Activated CD4-positive, alpha-beta T cell treated with anti-CD3 and anti-CD28 coated beads, Interleukin-2, amount 50 U/mL, for 1 hour (primary cell): ENCODE measurements at places on chromosomes 2 and 18.

- DNase-seq, result no peak
Measured at GRCh38 chr2:240852671-240853314, 15.8 kb upstream of the AGXT start.

GRCh38 chr2:42941633-42942176 lies 149.3 kb upstream of the HAAO start:
- DNase-seq, result no peak

DNA sequence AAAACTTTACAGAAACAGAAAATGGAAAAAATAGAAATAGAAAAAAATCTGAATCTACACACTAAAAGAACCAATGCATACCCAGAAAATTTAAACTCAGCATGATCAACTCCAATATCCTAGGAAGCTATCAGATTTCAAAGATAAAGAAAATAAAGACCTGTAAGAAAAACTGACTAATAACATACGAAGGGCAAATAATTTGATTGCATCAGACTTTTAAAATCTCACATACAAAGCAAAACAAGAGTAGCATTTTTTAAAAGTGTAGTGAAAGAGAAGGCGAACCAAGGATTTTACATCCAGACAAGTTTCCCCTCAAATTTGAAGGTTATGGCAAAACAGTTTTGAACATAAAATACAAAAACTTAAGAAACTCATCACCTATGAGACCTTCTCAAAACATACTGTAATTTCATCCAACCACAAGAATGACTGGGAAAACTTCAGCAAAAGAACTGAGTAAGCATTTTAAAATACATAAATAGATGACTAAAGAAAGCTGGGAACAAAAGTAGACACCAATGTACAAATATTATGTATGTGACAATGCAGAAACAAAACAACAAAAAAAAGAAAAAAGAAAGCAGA lies 54.8 kb downstream of the NBAS start:
- no peak for DNase-seq

DNA sequence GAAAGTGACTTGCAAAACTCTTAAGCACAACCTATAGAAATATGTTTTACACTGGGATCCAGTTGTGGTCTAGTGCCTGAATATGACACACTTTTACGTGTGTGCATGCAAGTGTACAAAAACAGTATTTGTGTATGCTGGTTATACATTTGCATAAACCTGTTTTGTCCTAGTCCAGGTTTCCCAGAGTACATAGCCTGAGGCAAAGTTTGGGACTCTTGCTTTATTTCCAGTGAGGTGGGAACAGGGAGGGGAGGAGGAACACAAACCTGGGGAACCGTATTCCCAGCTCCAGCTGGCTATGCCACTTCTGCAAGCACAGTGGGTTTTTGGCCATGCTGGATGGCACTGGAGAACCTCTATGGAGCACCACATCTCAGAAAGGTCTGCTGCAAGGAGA lies 481.1 kb upstream of the HS6ST1 start:
- DNase-seq, result no peak

DNA sequence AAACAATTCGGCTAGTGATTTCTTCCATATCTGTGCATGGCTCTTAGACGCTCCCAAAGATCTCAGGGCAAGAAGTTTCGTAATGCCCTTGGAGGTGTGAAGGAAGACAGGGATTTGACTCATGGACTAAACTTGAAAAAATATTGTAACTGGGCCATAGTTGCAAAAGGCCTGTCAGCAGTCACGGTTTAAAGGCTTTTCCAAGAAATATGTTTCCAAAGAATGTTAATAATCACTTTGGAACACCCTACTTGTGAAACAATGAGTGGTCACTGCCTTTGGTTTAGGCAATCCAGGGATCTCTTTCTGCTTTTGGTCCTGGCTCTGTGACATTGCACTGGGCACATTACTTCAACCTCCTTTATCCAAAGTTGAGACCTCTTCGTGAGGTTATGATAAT lies 102.5 kb upstream of the RASGRP3 start:
- no peak for DNase-seq

DNA sequence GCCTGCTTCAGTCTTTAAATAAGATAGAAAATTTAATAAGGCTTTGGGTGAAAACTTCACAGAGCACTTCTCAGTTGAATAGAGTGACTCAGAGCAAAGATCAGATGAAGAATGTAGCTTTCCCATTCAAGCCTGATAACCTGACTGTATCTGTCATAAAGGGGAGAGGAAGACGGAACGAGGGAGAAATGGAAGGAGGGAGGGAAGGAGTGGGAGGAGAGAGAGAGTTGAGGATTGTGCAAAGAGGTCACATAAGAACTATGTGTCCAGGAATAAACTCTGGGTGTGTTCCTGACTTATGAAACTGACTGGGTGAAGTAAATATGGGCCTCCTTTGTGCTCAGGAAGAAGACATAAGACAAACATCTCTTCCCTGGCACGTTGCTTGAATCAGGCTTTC lies 385.5 kb downstream of the LPIN1 start:
- no peak for DNase-seq

DNA sequence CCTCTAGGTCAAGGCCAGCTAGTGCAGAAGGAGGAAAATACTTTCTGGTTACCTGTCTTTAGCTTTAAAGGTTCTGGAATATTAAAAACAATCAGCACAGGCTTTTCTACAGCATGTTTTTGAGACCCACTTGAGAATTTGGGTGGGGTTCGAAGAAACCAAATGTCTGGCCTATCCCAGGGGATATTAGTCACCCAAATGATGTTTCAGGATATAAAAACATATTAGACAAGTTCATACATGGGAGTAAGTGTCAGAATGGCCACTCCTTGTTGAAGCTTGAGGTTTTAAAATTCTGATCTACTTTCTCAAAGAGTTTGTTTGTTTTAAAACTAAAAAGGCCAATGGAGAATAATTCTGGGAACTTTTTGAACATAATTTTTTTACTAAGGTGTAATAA lies 158.6 kb upstream of the DLX2 start:
- no peak for DNase-seq

DNA sequence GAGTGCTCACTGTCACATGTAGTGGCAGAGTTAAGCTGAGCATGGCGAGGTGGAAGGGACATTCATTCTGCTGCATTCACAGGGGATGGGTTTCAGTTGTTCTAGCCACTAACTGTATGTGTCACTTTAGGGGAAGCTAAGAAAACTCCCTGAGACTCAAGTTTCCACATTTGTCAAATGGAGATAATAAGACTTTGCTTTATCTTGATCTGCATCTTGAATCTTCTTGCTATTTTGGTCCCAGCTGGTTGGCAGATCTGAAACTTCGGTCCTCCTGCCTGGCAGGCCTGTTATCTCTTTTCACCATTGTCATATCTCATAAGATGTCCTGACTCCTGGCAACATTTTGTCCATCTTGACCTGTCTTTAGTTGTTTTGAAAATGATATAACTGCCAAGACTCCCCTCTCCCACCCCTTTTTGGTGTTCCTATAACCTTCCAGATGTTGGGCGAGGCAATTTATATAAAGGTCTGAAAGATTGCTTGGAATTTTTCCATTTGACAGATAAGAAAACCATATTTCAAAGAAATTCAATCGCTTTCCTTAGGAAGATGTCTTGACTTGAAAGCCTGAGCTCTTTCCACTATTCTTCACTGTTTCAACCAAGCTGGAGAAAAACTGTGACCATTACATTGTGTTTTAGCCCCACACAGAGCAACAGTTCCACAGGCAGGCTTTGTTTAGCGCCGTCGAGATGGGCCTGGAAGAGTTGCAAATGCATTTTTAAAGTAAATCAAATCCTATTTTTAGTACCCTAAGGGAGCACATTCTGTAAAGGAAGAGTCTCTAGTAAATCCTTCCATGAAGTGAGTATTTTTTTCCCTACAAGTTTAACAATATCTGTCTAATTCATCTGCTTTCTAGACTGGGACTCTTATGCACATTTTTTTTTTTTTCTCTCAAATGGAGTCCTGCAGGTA lies 33.4 kb downstream of the MYCN start:
- no peak for DNase-seq

DNA sequence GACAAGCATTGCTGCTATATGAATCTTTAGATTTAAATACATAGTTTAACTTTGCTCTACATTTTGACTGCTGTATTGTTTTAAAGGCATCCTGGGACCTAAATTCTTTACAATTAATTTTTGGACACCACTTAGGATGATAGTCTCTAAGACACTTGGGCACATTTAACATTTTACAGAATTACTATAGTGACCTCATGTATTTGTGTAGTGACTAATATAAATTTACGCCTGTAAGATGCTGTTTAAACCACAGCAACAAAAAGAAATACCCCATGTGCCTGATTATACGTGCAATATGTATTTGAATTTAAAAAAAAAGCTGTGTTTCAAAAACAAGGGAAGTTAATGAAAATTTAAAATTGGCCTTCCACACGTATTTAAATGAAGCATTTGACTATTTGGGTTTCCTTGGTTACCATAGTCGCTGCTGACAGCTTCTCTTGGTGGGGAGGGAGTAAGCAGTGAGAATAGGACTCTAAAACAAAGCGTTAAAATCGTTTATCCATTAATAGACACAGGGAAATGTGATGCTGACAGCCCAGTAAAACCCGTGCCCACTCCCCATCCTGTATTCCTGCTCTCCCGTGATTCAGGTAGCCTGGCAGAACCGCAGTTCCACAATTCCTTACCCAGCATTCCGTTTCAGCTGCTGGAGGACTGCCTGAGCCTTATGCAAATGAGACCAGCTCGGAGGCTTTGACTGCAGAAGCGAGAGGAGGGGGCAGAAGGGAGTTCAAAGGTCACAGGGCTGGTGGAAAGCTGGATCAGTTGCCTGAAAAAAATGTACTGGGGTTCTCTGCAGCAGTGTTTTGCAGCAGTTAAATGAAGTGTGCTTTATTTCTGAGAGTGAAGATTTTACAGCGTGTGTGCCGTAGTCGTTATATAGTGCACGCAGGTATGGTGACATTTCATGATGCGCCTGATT lies 104.3 kb downstream of the CSRNP3 start:
- no peak for DNase-seq

GRCh38 chr2:65525616-65526231 lies 93.3 kb upstream of the SPRED2 start:
- no peak for DNase-seq

- no peak for DNase-seq
Measured at GRCh38 chr2:128645631-128646030, 327.0 kb upstream of the HS6ST1 start.

GRCh38 chr18:34650121-34650545 lies 60.0 kb upstream of the DTNA start:
- DNase-seq, result no peak

DNA sequence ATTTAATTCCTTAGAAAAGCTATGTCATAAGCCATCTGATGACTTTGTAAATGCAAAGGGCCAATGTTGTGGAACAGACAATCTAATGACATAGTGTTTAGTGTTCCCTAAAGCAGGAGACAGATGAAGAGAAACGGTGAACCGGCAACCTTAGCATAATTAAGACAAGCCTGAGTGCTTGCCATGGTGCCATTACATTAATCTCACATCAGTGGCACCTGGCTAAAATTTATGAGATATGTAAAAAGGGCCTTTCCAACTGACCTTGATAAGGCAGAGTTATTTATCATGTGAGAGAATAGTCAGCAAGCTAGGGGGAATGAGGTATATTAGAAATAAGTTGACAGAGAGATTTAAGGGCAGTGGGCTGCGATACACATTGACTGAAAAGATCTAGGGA lies 261.8 kb downstream of the ERBB4 start:
- DNase-seq, result no peak

DNA sequence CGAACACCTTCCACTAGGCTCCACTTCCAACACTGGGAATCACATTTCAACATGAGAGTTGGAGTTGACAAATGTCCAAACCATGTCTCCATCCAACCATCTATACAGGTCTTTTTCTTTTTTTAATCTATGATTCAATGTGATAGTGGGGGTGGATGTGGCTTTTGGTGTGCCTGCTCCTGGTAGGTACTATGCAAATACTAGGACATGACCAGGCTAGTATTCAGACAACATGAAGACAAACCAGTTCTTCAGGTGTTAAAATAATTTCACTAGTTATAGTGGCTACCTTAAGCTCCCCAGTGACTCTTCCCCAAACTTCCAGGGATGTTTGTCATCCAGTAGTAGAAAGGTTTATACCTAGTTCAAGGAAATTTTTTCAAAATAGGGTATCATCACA lies 387.5 kb downstream of the CDH2 start:
- no peak for DNase-seq

DNA sequence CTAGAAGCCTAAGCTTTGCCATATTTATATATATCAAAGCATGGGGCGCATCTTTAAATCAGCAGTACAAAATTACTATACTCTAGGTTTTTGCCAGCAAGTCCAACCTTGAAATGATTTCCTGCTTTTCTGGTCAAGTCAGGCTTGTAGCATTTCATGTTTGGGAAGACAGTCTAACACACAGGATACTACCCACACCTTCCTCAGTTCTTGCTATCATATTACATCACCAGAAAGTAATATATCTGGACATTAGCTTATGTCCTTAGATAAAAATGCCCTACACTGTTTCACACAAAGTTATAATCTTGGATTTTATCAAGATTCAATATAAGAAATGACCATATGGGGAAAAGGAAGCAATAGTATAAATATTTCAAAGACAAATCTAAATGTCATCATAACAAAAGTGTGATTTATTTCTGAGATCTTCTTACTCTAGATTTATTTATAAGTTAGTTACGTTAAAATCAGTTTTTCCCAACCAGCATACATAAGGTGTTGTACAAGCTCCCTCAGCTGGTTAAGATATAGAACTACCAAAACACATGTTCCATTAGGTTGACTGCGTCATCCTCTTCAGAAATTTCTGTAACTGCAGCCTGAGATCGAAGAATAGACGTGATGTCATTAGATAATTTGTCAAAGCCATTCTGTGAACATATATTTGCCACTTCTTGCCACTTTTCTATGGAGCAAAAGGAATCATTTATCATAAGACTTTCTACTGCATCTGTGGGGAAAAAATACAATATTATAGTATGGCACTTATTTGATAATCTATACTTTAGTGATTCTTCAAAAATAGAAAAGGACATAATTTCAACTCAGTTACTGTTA lies 56.6 kb downstream of the CLHC1 start:
- DNase-seq, result no peak

DNA sequence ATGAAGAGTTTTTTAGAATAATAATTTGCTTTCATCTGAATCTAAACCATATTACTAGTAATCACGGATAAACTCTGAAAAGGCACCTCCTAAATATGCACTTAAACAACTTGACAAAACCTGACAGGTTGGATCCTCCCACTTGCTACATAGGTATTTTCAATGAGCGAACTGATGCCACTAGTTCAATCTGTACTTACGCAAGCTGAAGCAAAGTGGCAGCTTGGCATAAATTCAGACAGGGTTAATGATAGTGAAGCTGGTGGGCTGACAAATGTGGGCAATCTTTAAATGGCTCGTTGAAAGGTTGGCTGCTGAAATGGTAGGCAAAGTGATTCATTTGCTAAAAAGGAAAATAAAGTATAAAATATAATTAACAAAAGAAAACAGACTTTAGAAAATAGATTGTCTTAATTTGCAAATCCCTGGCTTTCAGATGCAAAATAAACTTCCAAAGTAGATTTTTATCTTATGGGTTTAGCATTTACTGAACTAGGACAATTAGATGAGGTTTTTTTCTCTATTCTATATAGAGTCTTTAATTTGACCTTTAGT lies 1713.5 kb upstream of the SLC39A10 start:
- no peak for DNase-seq
